ENCODE measurements at places on chromosomes 7 and 10.

DNA sequence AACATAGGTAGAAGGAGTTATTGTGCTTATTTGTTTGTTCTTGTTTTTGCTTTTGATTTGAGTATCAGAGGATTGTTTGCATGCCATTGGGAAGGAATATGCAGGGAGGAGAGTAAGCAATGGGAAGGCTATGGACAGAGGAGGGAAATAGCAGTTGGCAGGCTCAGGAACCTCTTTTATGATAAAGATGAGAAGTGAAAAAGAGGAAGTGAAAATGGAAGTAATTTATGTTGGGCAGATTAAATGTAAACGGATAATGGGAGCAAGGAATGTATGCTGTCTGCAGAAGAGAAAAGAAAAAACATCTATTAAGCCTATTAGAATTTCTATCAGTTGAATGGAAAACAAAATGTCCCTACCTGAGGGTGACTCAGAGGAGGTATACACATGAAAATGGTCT lies 90.1 kb upstream of the NPSR1 start:
- no peak for DNase-seq

DNA sequence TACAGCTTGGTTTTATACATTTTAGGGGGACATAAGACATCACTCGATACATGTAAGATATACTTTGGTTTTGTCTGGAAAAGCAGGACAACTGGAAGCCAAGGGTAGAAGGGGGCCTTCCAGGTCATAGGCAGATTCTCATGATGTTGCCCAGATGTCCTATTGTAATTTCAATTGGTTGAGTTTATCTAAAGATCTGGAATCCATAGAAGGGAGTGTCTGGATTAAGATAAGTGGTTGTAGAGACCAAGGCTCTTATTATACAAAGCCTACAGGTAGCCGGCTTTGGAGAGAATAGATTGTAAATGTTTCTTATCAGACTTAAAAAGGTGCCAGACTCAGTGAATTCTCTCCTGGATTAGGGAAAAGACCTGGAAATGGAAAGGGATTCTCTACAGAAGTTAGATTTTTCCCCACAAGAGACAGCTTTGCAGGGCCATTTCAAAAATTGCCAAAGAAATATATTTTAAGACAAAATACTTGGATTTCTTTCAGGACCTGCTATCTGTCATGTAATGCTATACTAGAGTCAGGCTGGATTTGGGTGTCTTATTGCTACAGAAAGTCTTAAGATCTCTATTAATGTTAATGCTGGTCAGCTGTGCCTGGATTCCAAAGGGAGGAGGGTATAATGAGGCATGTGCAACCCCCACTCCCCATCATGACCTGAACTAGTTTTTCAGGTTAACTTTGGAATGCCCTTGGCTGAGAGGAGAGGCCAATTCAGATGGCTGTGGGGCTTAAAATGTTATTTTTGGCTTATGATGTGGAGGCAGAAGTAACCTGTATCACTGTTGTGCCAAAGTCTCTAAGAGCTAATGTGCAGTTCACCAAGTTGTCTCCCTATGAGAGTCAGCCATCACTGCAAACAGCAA lies 511.1 kb upstream of the C7orf33 start:
- DNase-seq, result no peak

DNA sequence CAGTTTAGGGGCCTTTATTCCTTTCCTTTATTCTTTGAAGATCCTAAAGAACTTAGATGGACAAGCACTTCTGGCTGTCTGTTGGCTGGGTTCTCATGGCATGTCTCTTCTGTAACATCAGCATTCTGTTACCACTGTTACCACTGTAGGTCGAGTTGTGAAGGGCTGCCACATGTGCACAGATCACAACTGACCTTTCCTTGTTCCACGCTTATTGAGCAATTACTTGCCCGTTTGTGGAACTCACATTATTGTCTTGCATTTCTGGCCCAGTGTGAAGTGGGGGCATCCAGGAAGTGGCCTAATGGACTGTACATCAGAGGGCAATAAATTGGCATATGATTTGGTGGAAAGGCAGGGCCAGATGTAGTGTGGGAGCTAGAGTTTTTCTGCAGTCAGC lies 23.7 kb downstream of the GBF1 start:
- DNase-seq, result no peak

- no peak for DNase-seq
Observed at GRCh38 chr7:158085741-158086695, 501.6 kb downstream of the PTPRN2 start.

Data from BJ (cell line).